Epithelial cell of esophagus (primary cell): ENCODE measurements at places on chromosomes 6 and 20.
A peak's percentile ranks its signal among the peaks of the same experiment; 100 is the strongest.

DNA sequence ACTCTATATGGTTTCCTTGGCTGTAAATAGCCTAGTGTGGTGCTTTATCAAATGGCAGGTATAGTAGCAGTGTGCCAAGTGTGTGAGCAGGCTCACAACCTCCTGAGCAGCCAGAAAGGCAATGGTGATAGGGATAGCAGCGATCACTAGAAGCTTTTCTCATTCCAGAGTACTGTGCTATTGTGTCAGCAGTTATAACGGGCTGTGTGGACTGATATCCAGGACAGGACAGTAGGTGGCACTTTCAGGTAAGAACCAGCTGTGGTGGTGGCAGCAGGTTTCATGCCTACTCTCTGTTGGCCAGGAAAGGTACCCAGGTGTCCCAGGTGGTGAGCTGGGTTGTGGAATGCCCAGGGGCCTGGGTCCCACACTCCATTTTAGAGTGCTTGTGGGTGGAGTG, 448.8 kb upstream of the BTBD3 start:
- DNase-seq: no peak

- no peak for DNase-seq
These were observed 15.9 kb downstream of the CPNE1 start for GRCh38 chr20:35648836-35649235.

- no peak for DNase-seq
These were observed 73.7 kb downstream of the EDN1 start for GRCh38 chr6:12363651-12364381.

GRCh38 chr6:24492475-24492874, 2.3 kb upstream of the ALDH5A1 start:
- DNase-seq: peak; percentile 13

DNA sequence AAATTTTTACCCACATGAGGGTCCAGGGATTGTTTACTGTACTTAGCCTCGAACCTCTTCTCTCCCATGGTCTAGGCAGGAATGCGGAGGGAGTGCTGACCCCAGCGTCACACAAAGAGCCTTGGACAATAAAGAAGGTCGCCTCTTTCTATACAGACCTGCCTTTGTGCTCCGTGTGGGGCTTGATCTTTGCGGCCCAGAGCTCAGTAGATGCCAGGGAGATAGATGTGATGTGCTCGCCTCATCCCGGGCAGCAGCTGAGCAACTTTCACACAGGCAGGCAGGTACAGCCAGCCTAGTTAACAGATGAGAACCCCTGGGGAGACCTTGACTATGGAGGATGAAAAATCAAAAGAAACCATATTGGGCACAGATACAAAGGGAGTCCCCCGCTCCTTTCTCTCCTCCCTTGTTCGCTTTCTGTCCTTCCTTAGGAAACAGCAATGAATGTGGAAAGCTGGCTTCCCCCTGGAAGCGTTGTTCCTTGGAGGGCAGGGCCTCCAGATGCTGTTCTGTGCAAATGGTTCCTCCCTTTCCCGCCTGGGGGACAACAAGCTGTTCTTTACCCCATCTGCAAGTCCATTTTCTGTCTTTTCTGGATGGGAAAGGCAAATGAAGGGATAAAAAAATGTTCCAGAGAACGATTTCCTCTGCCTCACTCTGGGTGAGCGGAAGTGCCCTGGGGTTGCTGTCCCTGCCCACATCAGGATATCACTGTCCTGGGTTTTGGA, 128.3 kb downstream of the OLIG3 start:
- DNase-seq: no peak

GRCh38 chr6:118708744-118709143, 57.4 kb upstream of the CEP85L start:
- peak; percentile 66 for DNase-seq

- peak; percentile 93 for DNase-seq
These were observed 19.0 kb downstream of the PACSIN1 start for GRCh38 chr6:34484899-34485298.

DNA sequence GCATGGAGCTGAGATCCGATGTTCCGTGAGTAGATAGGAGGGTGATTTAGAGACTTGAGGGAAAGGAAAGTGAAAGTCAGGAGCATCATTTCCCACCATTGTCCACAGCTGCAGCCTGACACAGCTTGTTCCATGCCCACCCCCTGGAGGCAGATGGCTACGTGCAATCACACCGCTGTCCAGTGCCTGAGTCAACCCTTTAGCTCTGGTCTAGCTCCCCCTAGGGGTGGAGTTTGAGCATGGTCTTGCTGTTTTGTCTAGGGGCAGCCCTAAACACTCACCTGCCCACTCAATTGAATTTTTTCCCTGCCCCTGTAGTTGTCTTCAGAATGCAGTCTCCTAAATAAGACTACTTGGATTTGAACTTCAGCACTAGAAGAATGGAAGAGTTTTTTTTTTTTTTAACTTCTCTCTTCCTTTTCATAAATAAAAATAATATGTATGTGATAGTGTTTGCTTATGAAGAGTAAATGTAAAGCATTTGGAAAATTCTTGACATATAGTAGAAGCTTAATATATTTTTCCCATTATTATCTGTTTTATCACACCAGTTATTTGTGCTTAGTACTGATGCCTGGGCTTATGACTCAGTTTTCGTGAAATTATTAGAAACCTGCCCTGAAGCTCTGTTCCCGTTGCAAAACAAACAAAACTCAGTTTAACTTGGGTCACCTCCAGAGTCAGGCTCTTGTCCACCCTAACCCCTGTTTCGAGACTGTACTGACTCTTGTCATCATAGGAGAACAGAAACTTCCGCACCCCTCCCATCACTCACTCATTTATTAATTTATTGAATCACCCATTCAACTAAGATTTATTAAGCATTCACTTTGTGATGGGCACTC, 814.8 kb downstream of the MAFB start:
- peak; percentile 75 for DNase-seq

DNA sequence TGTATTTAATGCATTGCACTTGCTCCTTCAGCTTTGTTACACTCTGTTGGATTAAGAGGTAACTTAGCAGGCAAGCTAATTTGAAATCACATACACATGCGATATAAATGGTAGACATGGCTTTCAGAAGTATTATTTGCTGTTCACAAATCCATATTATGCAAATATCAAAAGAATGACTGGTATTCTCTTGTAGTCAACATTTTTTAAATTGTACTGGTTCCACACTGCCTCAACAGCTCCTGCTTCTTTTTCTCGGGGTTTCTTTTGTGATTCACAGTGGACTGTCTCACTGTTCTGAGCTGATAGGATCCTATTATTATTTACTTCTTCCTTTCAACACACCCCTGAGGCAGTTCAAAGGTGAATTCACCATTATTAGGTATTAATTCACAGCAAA, 927.4 kb downstream of the KIF16B start:
- DNase-seq: no peak

GRCh38 chr20:3121271-3121911, 36.9 kb upstream of the AVP start:
- DNase-seq: no peak

- DNase-seq: no peak
These were observed 259.7 kb upstream of the CHD6 start for GRCh38 chr20:41877911-41878310.
